ENCODE measurements at places on chromosomes 2 and 18.

GRCh38 chr2:42567806-42568400, 529 bp upstream of the MTA3 start:
- peak; percentile 52 for DNase-seq

DNA sequence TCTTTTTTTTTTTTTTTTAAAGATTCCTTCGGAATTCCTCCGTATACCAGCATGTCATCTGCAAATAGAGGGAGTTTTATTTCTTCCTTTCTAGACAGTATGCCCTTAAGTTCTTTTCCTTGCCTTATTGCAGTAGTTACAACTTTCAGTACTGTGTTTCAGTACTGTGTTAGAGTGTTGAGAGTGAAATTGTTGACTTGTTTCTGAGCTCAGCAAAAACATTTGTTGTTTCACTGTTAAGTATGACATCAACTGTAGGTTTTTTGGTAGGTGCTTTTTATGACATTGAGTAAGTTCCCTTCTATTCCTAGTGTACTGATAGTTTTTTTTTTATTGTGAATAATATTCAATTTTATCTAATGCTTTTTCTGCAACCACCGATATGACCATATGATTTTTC, 43.9 kb downstream of the ACVR2A start:
- no peak for DNase-seq

DNA sequence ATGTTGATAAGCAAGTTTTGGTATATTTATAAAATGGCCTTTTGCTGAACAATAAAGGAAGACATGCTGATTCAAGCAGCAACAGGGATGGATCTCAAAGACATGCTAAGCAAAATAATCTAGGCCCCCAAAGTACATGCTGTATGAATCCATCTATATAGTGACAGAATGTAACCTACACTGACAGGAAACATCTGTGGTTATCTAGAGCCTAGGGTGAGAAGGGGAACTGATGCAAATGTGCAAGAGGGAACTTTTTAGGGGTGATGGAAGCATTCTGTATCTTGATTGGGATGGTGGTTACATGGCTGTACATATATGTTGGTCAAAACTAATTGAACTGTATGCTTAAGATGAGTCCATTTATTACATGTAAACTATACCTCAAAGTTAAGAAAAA, 24.2 kb downstream of the CNRIP1 start:
- no peak for DNase-seq

DNA sequence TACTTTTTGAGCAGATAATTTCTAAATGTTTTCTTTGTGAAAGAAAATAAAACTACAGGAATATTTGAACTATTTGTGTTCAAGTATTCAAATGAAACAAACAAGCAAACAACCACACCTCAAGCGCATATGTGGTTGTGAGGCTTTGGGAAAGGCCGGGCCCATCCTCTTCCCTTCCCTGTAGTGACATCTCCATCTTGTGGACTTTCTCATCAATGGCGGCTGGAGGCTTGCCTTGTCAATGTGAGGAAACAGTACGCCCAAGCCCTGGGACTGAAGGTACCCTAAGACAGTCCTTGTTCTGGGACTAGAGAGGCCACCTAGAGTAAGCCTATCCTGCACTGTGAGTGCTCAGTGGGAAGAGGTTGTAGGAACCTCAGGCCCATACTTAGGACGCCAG, 166.8 kb downstream of the TPGS2 start:
- DNase-seq, result peak; percentile 23

DNA sequence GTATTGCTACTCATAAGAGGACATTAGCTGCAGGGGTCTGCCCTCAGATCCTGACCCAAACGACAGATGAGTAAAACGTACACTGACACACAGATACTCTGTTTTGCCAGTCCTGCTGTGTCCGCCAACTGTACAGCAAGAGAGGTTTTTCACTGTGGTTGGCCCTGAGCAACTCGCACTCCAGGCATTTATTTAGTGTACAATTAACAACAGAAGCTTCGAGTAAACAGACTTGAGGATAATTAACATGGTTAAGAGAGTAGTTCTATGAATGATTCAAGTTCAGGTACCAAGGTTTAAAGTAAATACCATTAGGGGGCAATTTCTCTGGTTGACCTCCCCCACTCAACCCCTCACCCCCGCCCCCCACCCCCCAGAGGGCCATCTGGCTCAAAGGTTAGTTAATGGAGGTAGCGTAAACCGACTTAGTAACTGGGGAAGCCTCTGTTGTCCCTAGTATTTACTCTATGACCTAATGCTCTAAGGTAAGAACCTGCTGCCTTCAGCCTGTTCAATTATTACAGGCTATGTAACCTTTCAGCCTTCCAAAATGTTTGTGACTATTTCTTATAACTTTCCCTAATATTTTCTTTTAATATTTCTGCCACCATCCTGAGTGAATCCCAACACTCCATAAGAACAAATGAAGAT, 103.9 kb upstream of the XIRP2 start:
- peak; percentile 96 for DNase-seq

GRCh38 chr18:35511833-35512232, 14.1 kb upstream of the INO80C start:
- no peak for DNase-seq

GRCh38 chr2:216517447-216518225, 19.0 kb downstream of the RPL37A start:
- no peak for DNase-seq

GRCh38 chr2:142598846-142599245, 278.6 kb upstream of the KYNU start:
- DNase-seq, result no peak

DNA sequence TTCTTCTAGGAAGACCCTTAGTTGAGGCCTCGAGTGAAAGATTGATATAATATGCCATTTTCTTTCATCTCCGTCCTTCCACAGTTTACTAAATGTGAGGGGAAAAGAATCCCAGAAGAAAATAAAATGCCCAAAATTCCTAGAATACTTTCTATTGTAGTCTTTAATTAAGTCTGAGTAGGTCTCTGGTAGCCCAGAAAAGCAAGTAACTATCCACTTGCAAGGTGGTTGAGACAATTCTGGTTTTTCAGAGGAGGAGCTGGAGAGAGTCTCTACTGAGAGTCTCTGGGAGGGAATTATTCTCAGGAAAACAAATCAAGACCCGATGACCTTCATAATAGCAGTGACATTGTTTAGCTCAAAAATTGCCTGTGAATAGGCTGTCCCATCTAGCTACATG, 63.9 kb upstream of the TTC39C start:
- no peak for DNase-seq

GRCh38 chr18:9901377-9901776, 12.4 kb upstream of the VAPA start:
- no peak for DNase-seq

GRCh38 chr2:40353231-40353630, 98.7 kb downstream of the SLC8A1 start:
- no peak for DNase-seq

DNA sequence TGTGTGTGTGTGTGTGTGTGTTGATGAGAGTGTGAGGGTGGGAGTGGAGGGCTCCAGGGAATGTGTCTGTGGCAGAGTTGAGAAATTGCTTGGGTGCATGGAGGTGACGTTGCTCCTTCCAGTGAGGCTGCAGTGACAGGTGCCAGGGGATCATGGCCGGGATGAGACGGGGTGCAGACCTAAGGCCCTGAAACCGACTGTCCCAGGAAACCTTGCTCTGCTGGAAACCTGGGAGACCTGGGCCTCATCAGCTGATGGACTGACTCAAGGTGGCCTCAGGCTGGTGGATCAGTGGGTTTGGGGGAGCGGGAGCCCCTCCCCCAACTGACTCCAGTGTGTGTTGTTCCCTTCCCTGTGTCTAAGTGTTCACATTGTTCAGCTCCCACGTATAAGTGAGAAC, 56.6 kb downstream of the INHBB start:
- DNase-seq, result no peak

GRCh38 chr2:174145827-174146226, 102.5 kb downstream of the OLA1 start:
- peak; percentile 41 for DNase-seq

- no peak for DNase-seq
Observed at GRCh38 chr2:224126440-224126839, 87.4 kb upstream of the SERPINE2 start.

DNA sequence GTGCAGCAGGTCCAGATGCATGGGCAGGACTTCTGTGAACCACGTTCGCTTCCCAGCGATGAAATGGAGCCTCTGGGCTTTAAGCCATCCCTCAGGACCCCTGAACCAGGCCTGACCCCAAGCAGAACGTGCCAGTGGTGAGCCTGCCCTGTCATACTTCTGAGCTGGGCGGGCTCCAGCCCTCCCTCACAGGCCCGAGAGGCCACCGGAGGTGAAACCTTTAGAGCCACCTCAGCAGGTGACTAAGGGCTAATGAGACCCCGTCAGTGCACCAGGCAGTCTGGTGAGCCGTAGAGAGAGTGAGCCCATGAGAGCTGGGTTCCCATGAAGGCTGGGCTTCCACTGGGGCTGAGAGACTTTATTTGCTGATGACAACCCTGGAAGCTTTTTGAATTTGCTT, 8.9 kb upstream of the MAL start:
- no peak for DNase-seq

GRCh38 chr2:113077921-113078320, 10.2 kb downstream of the IL1F10 start:
- DNase-seq, result peak; percentile 73

DNA sequence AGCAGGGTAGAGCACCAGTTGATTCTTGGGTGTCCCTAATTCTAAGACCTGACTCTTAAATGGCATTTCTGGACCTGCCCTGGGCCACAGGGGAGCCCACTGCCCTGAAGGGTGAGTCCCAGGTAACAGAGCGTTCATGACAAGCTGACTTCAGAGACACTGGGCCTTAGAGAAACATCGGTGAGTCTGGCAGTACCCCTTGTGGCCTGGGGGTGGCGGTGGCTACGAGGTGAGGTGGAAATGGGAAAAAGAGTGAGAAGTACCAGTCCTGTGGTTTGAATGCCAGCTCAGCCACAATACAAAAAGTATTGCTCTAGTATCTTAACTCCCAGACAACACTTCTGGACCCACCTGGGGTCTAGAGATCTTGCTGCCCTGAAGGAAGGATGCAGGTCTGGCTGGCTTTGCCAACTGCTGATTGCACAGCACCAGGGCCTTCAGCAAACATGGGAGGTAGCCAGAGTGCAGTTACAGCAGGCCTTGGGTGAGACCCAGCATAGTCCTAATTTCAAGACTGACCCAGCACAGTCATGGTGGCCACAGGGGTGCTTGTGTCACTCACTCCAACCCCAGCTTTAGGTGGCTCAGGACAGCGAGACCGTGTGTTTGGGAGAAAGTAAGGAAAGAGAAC, 44.5 kb downstream of the USP34 start:
- peak; percentile 82 for DNase-seq

DNA sequence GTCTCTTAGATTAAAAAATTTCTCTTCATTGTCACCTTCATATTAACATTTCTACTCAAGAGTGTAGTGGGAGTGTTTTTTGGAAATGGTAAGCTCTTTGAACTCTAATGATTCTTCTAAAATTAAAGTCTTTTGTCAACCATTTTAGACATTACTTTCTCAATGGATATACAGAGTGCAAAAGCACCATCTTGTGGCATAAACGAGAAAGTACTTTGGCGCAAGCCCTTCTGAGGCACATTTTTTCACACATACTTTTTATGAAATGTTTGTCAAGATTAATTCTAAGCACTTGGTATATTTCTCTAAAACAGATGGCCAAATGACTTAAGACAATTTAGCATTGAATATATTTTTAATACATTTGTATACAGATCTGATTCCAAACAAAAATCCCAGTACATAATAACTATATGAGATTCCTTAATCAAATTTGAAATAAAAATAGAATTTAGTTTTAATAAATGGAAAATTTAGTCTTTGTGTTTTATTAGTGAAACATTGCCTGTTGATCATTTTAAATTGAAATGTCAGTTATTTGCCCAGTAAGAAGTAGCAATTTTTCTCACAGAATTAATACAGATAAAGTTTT, 63.3 kb upstream of the GALNT5 start:
- DNase-seq, result peak; percentile 77

DNA sequence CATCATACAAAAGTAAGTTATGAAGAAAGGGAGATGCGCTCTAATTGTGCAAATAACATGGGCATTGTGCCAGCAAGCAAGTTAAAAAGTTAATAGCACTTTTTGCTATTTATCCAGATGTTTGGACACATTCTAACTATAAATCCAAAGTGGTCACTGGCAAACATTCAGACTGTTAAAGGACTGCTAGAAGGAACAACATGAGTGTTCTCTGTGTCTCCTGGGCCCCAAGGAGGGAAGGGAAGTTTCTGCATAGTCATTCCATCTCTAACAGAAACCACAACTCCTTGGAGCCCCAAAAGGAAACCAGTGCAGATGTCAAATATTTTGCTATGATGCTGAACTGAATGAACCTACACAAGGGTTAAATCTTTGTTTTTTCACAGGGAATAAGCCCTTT, 213.3 kb upstream of the HNRNPA3 start:
- no peak for DNase-seq

DNA sequence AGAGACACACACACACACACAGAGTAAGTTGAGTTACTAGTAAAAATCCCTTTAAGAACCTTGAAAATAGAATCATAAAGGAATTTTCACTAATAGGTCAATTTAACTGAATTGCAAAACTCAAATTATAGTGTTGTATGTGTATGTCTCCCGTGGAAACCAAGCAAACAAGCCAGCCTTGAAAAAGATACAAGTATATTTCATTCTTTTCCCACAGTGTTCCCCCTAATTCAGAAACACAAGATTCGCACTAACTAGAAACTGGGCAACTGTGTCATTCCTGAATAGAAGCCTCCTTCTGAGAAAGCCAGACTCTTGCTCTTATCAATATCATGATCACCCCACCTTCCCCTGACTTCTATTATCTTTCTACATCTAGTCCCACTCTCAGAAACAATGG, 229.5 kb downstream of the PIEZO2 start:
- DNase-seq, result no peak

DNA sequence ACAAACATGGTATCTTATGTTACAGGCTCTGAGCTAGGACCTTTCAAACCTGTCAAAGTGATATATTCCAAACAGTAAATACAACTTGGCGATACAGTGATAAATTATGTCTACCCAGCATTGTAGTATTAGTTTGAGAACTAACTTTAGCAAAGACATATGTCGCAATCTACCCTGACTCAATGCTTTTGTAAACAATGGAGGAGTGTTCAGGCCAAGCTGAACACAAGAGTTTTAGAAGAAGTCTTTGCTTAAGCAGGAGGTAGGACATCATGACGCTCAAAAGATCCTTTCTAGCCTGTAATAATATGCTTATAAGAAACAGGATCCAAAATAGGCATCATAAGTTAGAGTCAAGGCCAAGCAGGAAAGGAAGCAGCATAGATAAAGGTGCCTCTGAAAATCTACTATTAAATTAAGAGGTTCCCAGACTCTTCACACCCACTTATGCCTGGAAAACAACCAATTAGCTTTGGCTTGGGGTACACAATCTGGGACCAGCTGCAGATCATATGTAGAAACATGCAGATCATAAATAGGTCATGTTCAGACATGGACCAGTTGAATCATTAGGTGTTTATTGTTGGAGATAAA, 132.5 kb downstream of the CSRNP3 start:
- no peak for DNase-seq
